ENCODE measurements at places on chromosomes 1 and 21.

- no peak for DNase-seq
Measured at GRCh38 chr1:236759252-236759859, 35.7 kb upstream of the MTR start.

DNA sequence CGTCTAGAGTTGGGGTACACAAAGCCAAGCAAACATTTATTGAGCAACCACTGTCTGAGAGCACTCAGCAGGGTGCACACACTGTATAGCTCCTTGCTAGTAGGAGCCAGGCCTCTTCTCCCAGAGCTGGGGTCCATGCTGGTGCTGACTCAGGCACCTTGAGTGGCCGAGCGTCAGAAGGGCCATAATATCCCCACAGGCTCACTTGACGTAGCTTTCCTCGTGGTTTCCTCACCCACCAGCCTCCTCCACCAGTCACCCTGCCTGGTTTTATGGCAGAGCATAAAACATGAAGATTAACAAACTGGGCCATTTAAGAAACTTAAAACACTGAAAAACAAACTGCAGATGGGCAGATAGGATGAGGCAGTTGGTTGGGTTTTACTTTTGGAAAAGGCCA lies 361.5 kb downstream of the HHAT start:
- no peak for DNase-seq

GRCh38 chr1:90486996-90487395 lies 230.1 kb downstream of the BARHL2 start:
- DNase-seq: no peak

GRCh38 chr1:38029081-38029681 lies 16.6 kb downstream of the UTP11 start:
- DNase-seq: no peak

- DNase-seq: no peak
Measured at GRCh38 chr1:201842472-201843027, 13.6 kb downstream of the IPO9 start.

- DNase-seq: no peak
Measured at GRCh38 chr1:164560121-164560541, 1.1 kb downstream of the PBX1 start.

- no peak for DNase-seq
Measured at GRCh38 chr1:36419569-36419968, 21.9 kb upstream of the LSM10 start.

DNA sequence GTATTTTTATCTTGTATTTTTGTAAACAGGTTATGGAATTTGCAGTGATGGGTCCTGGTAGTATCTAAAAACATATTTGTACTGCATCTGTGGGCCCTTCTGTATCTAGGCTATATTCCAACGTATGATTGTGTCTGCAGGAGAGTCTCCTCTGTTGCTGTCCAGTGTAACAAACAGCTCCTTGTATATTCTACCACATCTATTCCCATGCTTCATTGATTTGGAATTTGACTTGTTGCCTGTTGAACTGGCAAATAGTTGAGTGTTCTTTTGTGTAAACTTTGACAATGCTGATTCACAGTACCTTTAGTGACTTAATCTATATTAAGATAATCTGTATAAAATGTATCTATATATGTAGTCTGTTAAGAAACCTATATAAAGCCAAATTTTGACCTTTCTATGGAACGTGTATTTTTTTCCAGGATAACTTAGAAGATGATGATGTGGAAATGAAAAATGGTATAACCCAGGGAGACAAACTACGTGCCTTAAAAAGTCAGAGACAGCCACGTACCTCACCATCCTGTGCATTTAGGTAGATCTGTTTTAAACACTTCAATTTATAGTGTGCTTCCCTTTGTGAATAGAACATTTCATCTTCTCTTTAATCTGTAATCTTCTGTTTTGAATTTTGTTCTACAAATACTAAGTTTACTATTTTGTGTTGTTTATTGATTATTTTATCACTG lies 43.4 kb upstream of the GPR88 start:
- no peak for DNase-seq

- no peak for DNase-seq
Measured at GRCh38 chr1:59690171-59690930, 124.4 kb upstream of the HOOK1 start.

DNA sequence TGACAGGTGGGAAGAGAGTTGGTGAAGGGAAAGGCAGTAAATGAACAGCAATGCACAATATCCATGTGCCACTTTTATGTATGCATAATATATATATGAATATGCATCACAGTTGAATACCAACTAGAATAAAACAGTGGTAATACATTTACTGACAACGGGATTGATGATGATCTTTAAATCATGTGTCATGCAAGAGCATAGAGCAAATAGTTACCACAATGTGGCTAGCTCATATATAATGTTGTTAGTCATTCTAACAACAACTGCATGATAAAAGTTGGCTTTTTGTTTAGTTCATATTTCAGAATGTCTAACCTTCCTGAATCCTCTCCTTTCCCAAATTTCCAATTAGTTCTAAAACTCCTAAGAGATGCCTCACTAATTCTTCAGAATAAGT lies 46.4 kb downstream of the GORAB start:
- DNase-seq: no peak

DNA sequence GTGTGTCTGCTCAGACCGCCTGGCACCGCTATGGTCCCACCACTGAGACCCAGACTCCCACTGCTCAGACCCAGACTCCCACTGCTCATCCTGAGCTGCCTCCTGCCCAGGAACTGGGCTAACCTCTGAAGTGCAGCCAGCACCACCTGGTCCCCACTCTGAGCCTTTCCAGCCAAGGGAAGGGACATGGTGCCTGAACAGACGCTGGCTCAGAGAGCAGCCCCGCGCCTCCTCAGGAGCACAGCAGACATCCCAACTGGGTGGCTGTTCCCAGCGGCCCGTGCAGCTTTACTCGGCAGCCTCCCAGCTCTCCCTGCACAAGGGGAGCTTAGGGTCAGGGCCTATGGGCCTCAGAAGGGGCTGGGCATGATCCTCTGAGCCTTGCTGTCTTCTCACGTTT lies 27.8 kb upstream of the CNTN2 start:
- no peak for DNase-seq

GRCh38 chr1:7922301-7922700 lies 18.3 kb downstream of the TNFRSF9 start:
- no peak for DNase-seq

DNA sequence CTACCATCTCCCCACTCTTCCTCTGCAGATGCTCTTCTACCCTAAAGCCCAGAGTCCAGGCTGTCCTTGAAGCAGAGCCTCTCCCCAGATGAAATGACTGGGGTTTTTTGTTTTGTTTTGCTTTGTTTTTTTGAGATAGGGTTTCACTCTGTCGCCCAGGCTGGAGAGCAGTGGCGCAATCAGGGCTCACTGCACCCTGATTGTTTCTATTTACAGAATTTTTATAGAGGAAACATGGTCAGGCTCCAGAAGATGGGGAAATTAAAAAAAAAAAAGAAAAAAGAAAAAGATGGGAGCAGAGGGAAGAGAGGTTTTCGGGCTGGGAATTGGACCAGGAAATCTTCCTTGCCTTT lies 43.7 kb upstream of the ZNF281 start:
- DNase-seq: no peak

DNA sequence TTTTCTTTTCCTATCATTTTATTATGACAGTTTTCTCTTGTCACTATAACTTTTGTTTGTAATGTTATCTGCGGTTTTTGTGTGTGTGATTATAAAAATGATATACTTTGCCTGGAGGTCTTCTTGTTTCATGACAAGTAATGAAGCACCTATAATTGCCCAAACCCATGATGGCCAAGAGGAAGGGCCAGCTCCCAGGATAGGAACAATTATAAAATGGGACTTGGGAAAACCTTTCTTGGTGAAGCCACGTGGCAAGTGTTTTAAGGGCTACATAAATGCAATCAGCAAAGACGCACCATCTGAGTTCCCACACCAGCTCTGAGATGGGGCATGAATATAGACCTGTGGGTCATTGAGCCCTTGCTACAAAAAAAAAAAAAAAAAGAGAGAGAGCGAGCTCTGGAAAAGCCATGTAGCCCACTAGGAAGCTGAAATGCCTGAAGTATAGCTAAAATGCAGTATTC lies 462.6 kb upstream of the RUNX1 start:
- no peak for DNase-seq
